Transverse colon (tissue), 4 donors: ENCODE measurements at places on chromosomes 3 and 15. TPM values are rescaled to one million over a fixed set of nuclear protein-coding genes. Genes with fewer than 3 reads are reported as not detected.

The C3orf22 gene
- not detected for total RNA-seq

The GPR62 gene
- total RNA-seq = not detected

The PIGZ gene
- total RNA-seq = 311 TPM

The HDC gene
- total RNA-seq = 0.14 TPM

The KNL1 gene
- 3.4 TPM for total RNA-seq

The FAM43A gene
- 31.2 TPM for total RNA-seq

The PLA2G4F gene
- 81.8 TPM for total RNA-seq

The MPI gene
- total RNA-seq = 176 TPM

The INSYN1 gene
- 4.5 TPM for total RNA-seq

The CMC1 gene
- 0.20 TPM for total RNA-seq

The IMPG2 gene
- total RNA-seq = not detected

The ACSBG1 gene
- total RNA-seq = not detected

The CHL1 gene
- 10.4 TPM for total RNA-seq

The GXYLT2 gene
- 4.6 TPM for total RNA-seq

The C3orf20 gene
- total RNA-seq = not detected

The PRICKLE2 gene
- total RNA-seq = 38.4 TPM

The TRH gene
- total RNA-seq = not detected

The THPO gene
- not detected for total RNA-seq

The CCRL2 gene
- total RNA-seq = 13.9 TPM
